Myocyte (in vitro differentiated cells): ENCODE measurements at places on chromosomes 3 and 15. TPM values are rescaled to one million over a fixed set of nuclear protein-coding genes. Genes with fewer than 3 reads are reported as not detected.

DNA sequence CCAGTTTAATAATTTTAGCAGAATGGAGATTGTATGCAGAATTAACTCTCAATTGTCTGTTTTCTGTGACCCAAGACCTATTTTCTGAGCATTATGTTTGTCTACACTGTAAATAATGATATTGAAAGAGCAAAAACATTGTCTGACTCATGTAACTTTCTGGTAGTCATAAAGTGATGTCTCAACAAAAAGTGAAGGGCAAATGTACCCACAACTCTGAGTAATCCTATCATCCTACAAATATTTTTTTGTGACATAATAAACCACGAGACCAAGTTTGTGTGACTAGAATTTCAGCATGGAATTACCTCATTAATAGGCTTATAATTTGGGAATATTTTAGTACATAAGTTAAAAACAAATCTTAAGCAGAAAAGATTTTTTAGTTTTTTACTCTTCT, 15.4 kb upstream of the ABHD10 start:
- peak; percentile 57 for DNase-seq

DNA sequence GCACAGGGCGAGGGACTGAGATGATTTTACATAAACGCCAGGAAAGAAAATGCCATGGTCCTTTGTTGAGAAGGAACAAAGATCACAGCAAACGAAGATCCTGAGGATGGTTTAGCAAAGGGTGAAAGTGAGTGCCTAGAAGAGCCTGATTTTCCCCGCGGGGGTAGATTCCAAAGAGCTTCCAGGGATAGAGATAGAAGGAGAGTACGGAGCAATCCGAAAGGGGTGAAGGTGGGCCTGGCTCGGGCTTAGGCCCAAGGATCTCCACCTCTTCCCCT, 977 bp downstream of the CDC25A start:
- peak; percentile 4 for DNase-seq

DNA sequence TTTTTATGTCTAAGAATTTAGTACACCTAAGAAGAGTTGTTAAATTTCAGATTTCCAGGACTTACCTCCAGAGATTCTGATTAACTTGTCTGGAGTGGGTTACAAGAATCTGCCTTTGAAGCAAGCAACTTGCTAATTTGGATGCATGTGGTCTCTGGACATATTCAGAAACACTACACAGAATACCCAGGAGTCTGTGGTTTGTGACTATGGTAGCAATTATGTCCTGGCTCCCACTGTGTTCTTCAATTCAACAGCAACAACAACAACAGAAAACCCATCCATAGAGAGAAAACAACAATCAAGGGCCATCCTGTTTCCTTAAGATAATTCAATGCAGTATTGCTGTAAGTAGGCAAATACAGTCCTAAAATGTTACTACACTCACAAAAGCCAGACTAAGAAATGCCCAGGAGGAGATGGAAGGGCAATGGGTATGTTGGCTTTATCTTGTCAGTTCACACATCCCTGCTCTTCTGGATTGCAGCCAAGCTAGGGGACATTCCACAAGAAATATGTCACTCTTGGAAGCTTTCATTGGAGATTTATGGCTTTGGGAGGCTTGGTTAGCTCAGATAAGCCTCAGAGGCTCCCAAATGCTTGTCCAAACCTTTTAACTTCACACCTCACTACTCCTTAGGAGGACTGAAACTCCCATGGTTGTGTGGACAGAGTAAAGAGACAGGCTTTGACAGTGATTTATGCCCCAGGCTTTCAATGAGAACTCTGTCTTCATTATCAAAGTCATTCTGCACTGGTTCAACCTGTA, 99.4 kb upstream of the MRPL3 start:
- peak; percentile 63 for DNase-seq

GRCh38 chr3:58924578-58924977, 125.2 kb downstream of the CFAP20DC start:
- peak; percentile 32 for DNase-seq

The MON1A gene
- total RNA-seq, result 14.7 and 19.8 TPM in 2 replicates

GRCh38 chr3:48478626-48479555, 25.1 kb downstream of the SHISA5 start:
- DNase-seq, result peak; percentile 30

The PLA1A gene
- total RNA-seq, result 2.8 and 6.7 TPM in 2 replicates

The TAGLN3 gene
- 0.36 and 0.56 TPM in 2 replicates for total RNA-seq

The IL17RD gene
- 0.56 and 0.73 TPM in 2 replicates for total RNA-seq

GRCh38 chr15:99449514-99449913, 116.3 kb upstream of the MEF2A start:
- DNase-seq, result no peak

The GOLGA8Q gene
- 0.48 and 0.52 TPM in 2 replicates for total RNA-seq

The CRYGS gene
- total RNA-seq, result 0.47 and 0.48 TPM in 2 replicates

GRCh38 chr15:81176291-81176893, 20.3 kb upstream of the IL16 start:
- no peak for DNase-seq

DNA sequence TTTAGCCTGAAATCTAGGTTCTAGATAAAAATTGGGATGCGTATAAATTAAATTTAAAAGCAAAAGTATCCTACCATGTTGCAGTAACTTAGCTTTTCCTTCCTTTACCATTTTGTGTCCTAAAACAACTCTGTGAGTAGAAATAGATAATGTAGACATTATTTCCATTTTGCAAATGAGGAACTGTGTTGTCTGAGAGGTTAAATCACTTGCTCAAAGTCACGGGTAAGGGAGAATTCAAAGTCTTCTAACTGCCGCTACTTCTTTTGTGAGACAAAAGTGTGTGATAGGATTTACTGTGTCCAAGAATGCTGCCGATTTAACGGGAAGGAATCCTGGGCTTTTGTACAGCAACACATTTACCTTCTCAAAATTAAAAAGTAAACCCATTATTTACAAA, 40.7 kb downstream of the MYO1E start:
- DNase-seq, result no peak

GRCh38 chr15:46301291-46301690, 666.5 kb downstream of the SQOR start:
- no peak for DNase-seq
